Epithelial cell of proximal tubule (primary cell): ENCODE measurements at places on chromosomes 7 and 10. TPM values are rescaled to one million over a fixed set of nuclear protein-coding genes. Genes with fewer than 3 reads are reported as not detected.
A peak's percentile ranks its signal among the peaks of the same experiment; 100 is the strongest.

DNA sequence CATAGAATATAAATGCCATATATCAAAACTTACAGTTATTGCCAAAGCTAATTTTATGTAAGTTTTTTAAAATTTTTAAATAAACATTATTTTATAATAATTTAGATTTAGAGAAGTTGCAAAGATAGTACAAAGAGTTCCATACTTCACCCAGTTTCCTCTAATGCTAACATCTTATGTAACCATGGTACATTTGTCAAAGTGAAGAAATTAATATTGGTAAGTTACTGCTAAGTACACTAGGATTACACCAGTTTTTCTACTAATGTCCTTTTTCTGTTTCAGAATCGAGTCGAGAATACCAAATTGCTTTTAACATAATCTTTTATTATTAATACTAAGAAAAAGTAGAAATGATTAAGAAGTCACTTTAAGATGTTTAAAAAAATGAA lies 29.2 kb downstream of the CSGALNACT2 start:
- DNase-seq: no peak

GRCh38 chr10:101227429-101228152 lies 1.7 kb downstream of the LBX1 start:
- no peak for DNase-seq

DNA sequence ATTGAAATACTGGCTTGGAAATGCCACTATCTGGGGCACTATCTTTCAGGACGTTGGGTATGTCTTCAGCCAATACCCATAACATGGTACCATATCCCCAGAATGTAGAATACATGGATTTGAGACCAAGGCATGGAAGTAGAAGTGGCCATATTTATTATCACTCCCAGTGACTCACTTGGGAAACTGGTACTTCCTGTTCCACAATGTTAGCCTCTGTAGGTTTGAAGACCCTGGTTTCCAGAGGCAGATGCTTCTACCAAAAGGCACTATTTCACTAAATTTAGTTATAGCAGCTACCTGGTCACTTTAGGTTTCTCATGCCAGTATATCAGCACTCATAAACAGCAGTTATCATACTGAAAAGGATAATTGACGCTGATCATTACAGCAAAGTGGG lies 184.2 kb downstream of the CCDC71L start:
- no peak for DNase-seq

DNA sequence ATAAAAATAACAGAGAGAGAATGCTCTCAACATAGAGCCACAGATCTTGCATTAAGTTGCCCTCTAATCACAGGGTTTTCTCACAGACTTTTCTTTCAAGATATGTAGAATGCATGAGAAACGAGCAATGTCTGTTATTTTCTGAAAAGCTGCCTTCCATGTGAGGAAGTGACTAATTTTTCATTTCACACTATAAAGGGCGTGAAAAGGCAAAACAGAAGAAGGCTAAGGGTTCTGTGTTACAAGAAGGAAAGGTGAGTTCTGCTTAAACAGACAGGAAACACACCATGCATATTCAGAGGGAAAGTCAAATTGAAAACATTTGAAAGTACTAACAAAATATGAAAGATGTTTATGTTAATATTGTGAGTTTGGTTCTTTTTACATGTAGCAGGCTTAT lies 189.2 kb downstream of the SEMA3D start:
- no peak for DNase-seq

DNA sequence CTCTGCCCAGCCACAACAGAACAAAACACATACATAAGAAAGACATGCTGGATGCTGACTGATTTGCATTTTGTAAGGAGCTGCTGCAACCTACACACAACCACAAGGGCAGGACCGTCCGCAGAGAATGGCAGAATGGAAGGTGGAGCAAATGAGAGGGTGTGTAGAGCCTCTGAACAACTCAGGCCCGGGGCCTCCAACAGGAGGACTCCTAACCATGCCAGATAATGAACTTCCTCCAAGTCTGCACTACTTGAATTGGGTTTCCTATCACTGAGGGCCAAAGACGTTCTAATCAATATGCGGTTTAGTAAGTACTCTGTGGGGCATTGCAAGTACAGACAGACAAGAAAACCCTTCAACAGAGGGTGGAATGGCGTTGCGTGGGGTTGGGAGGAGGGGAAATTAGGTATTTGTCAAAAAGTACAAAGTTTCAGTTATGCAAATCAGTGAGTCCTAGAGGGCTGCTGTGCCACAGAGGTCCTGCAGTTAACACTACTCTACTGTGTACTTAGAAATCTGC lies 14.6 kb downstream of the VOPP1 start:
- DNase-seq: no peak

- no peak for DNase-seq
These were observed 39.0 kb upstream of the SLC39A12 start for GRCh38 chr10:17912754-17913153.

GRCh38 chr10:17234431-17234945 lies 6.4 kb downstream of the VIM start:
- no peak for DNase-seq

- no peak for DNase-seq
These were observed 8.2 kb upstream of the DDIT4 start for GRCh38 chr10:72265508-72265907.

- no peak for DNase-seq
These were observed 35.4 kb upstream of the MKLN1 start for GRCh38 chr7:131292141-131292905.

GRCh38 chr7:37342688-37343471 lies 105.8 kb downstream of the ELMO1 start:
- DNase-seq: no peak

- DNase-seq: no peak
These were observed 11.6 kb downstream of the NAMPT start for GRCh38 chr7:106273009-106273668.

GRCh38 chr7:141208539-141208938 lies 134.7 kb downstream of the TMEM178B start:
- no peak for DNase-seq

DNA sequence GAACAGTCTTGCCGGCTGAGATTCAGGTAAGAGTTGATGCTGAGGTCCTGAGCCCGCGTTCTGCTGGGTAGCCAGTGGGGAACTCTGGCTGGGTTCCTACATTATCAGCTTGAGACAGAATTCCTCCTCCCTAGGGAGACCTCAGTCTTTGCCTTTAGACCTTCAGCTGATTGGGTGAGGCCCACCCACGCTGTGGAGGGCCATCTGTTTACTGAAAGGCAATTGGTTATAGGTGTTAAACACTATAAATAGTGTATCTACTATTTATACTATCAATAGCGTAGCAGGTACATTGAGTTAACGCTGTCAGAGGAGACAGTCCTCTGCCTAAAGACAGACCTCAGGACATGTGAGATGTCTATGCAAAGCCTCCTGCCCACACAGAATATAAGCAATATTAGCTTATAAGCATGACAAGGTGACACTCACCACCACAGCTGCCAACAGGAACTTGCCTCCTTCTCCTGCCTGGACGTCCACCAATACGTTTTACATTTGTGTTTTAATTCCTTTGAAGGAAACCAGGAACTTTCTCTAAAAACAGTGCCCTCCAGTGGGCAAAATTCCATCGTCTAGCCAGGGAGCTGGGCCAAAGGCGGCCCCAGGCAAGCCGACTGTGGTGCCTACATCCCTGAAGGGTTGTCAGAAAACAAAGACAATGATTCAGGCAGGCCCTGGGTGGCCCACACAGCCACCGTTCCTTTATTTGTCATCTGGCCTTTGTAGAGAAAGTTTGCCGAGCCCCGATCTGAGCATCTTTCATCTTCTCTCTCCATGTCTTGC lies 58.8 kb downstream of the INSIG1 start:
- DNase-seq: no peak

GRCh38 chr10:17586821-17587234 lies 30.3 kb downstream of the HACD1 start:
- DNase-seq: no peak

DNA sequence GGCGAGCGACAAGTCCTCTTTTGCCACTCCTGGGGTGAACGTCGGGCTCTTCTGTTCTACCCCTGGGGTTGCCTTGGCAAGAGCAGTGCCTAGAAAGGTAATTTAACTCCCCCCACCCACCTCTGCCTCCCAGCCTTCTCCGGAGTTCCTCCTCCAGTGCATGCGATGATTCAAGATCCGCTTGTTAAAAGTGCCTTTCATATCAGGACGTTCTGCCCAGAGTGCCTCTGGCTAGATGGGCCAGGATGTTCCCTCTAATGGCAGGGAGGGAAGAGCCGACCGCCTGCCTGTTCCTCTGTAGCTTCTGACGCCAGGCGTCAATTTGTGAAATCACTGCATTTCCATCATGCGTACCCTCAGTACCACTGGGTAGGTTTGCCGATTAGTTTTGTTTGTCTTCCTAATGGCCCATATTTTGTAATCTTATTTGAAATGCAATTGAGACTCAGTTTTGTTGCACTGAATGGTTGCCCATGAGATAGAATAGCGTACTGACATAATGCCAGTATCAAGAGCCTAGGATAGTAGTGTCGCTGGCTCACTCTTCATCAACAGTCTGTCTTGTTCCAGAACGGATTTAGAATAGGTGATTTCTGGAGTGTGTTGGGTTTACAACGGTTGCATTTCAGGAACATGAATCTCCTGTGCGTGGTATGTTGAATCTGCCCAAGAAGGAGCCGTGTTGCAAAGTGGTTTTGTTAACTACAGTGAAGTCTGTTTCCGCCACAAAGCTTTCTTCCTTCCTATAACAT lies 13.5 kb downstream of the ECHDC3 start:
- no peak for DNase-seq

GRCh38 chr7:73739387-73739767 lies 775 bp upstream of the ABHD11 start:
- DNase-seq: no peak

- DNase-seq: no peak
These were observed 44.5 kb upstream of the ACBD5 start for GRCh38 chr10:27285093-27285492.

DNA sequence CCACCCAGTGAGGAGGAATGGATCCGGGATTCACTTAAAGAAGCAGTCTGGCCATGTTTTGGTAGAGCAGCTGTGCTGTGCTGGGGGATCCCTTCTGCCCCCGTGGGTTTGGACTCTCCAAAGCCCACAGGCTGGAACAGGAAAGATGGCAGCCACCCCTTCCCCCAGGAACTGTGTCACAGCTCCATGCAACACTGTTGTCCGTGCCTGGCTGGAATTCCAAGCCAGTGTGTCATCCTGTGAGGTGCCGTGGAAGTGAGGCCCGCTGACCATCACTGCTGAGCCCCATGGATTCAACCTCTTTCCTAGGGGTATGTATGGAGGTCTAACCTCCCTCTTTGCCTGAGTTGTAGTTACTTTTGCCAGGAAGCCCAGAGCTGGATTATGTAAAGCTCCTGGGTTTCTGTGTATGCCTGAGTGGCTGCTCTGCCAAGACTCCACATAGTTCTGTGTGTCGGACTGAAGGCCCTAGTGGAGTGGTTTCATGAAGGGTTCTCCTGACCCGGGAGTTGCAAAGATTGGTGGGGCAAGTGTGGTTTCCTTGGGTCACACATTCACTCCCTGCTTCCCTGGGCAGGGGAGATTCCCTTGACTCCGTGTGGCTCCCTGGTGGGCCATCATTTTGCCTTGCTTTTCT lies 35.1 kb upstream of the PCGF5 start:
- peak; percentile 23 for DNase-seq

- no peak for DNase-seq
These were observed 3.1 kb upstream of the STK32C start for GRCh38 chr10:132310701-132311337.

DNA sequence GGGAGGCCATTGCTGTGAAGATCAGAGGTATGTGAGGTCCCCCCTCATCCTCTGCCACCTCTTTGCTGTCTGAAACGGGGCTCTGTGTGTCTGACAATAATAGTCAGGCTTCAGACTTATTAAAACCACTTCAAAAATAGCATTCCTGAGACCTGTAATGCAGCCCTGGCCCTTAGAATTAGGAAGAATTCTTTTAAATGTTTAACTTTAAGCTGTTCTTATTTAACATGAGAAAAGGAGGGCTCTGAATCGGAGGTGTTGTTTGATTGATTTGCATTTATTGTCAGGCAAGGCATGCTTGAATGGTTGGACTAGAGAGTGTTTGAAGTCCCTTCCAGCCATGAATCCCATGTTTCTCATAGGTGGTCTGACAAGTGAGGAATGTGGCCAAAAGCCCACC lies 52.5 kb downstream of the AKR1B1 start:
- DNase-seq: no peak

DNA sequence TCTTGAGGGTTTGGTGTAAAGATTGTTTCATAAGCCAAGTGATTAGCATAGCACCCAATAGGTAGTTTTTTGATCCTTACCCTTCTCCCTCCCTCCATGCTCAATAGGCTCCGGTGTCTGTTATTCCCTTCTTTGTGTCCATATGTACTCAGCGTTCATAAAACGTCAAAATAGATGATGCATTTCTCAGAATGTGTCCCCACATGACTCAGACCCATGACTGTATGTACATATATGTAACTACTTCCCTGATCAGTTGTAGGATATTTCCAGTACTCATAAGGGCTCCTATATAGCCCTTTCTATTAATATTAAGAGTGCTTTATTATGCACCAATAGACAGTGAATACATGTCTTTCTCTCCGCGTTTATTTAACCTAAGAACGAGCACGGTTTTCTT lies 466.9 kb downstream of the KIF20B start:
- DNase-seq: no peak

GRCh38 chr10:75956624-75957023 lies 525.2 kb downstream of the LRMDA start:
- DNase-seq: no peak

- DNase-seq: no peak
These were observed 13.4 kb upstream of the ZNF804B start for GRCh38 chr7:88746126-88746525.

DNA sequence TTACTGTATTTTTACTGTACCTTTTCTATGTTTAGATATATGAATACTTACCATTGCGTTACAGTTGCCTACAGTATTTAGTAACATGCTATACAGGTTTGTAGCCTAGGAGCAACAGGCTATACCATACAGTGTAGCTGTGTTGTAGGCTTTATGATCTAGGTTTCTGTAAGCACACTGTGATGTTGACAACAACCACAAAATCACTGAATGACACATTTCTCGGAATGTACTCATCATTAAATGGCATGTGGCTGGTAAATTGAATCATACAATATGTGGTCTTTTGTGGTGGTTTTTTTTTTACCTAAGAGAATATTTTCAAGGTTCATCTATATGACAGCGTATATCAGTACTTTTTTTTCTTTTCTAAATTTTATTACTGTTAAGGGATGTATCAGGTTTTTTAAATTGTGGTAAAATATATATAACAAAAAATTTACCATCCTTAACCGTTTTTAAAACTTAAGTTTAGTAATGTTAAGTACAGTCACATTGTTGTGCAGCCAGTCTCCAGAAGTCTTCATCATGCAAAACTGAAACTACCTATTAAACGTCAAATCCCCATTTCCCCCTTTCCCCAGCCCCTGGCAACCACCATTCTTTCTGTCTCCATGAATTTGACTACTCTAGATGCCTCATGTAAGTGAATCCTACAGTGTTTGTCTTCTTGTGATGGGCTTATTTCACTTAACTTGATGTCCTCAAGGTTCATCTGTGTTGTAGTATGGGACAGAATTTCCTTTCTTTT lies 21.5 kb downstream of the BTAF1 start:
- DNase-seq: no peak

Gene PNLIPRP2
- not detected in 2 replicates for total RNA-seq

Gene CLRN3
- not detected in 2 replicates for total RNA-seq

Gene DNAJC12
- total RNA-seq: 0.17 and 2.2 TPM in 2 replicates

Gene IRF5
- 4.2 and 8.5 TPM in 2 replicates for total RNA-seq

Gene ANK3
- total RNA-seq: 6.6 TPM in 2 replicates

Gene FAM24A
- total RNA-seq: not detected in 2 replicates

Gene PLPP4
- total RNA-seq: 3.7 and 3.9 TPM in 2 replicates

Gene NPC1L1
- total RNA-seq: 0.23 and 0.94 TPM in 2 replicates

Gene MYL10
- not detected in 2 replicates for total RNA-seq

Gene OR2A5
- total RNA-seq: not detected in 2 replicates

Gene ASZ1
- total RNA-seq: not detected in 2 replicates

Gene SPDYE9
- total RNA-seq: not detected in 2 replicates

Gene GIMAP4
- not detected in 2 replicates for total RNA-seq

Gene TDRD1
- total RNA-seq: not detected in 2 replicates

Gene GPRIN2
- 4.5 and 9.1 TPM in 2 replicates for total RNA-seq

Gene STOX1
- 0.23 and 1.2 TPM in 2 replicates for total RNA-seq

Gene SP8
- not detected in 2 replicates for total RNA-seq
